Prostate gland (tissue), 2 donors: ENCODE measurements at places on chromosomes 3 and 15.

DNA sequence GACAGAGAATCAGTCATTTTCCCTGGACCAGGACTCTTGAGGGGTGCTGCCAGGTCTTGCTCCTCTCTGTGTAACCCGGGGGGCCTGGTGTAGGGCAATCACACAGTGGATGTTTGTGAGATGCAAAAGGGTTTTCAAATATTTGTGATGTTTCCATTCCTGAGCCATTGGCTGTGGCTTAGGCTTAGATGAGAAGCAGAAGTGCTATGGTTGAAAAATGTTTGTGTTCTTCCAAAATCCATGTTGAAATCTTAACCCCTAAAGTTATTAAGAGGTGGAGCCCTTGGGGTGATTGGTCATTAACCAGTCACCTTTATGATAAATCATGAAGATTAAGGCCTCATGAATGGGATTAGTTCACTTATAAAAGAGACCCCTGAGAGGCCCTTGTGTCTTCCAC is 36.5 kb downstream of the CORO2B start:
- DNase-seq, result no peak

- DNase-seq, result no peak
These were observed 7.0 kb upstream of the STRA6 start for GRCh38 chr15:74209560-74209958.

GRCh38 chr3:36540888-36541518 is 160.7 kb downstream of the STAC start:
- DNase-seq, result no peak

- no peak for DNase-seq
These were observed 509.1 kb downstream of the SHQ1 start for GRCh38 chr3:72338942-72339669.

GRCh38 chr3:33848624-33849347 is 50.4 kb downstream of the PDCD6IP start:
- no peak for DNase-seq

DNA sequence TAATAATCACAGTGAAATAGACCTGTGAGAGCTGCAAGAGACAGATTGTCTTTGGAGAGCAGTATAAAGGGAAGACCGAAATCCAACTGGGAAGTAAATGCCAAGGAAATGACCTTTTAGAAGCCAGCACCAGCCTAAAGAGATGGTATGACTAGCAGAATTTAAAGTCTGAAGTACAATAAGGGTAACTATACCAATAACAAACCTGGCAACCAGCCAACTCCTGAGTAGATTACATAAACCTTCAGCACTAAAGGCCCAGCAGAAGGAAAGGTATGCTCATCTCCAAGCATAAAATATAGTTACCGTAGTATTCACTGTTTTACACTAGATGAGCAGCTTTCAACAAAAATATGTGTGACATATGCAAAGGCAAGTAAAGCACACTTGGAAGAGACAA is 155.1 kb upstream of the SATB1 start:
- no peak for DNase-seq

DNA sequence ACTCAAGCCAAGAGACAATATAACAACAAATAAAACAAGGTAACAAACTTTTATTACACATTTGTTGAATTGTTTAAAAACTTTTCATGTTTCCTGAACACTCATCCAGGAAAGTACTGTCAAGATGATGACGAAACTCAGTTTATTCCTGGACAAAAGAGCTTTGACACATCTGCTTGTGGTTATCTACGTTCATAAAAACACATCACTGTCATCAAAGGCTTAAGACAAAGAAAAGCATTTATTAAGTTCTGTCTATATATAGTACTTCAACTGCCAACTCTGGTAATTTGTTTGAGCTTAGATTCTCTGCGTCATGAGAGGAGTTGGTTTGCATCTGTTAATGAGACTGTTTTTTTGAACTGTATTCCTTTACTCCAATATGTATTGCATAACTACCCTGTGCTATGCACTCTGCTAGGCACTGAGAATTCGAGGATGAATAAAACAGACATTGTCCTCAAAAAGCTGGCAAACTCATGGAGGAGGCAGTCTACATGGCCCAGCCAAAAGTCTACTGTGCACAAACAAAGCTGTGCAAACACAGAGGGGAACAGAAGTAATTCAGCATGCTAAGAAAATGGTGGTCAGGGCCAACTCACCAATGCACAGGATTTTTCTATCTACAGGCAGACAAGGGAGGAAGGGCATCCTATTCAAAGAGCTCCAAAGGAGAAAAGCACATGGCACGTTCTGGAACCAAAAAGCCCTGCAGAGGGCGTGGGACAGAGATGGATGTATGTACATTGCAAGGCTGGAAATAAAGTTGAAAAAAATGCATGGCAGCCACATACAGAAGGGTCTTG is 21.5 kb downstream of the PLD1 start:
- DNase-seq, result no peak

GRCh38 chr3:103889675-103890074 is 1454.9 kb downstream of the ZPLD1 start:
- no peak for DNase-seq

DNA sequence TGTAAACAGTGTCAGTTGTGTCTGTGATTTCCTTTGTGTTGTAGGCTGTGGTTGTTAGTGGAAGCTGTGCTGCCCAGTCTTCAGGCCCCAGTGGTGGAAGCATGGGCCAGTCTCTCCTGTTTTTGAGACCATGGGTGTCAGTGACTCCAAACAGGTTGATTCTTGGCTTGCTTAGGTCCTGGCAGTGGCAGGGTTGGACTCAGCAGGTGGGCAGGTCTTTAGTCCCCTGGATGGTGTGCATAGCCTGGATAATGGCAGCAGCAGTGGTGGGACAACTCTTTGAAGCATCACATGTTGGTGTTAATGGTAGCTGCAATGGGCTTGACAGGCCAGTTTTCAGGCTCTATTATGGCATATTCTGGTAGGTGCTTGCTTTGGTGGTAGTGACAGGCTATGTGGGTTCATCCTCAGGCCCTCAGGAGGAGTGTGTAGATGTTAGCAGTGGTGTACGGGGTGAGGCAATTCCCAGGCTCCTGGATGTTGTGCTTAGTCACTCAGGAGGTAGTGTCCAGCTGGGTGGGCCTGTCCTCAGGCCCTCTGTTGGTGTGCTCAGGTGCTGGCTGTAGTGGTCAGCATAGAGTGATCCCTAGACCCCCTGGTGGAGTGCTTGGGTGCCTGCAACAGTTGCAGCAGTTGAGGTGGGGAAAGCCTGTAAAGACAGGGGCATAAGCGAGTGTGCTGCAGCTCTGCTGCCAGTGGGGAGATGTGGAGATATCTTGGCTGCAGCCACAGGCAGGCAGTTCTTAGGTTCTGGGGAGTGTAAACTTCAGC is 596.7 kb downstream of the PDCD6IP start:
- no peak for DNase-seq

DNA sequence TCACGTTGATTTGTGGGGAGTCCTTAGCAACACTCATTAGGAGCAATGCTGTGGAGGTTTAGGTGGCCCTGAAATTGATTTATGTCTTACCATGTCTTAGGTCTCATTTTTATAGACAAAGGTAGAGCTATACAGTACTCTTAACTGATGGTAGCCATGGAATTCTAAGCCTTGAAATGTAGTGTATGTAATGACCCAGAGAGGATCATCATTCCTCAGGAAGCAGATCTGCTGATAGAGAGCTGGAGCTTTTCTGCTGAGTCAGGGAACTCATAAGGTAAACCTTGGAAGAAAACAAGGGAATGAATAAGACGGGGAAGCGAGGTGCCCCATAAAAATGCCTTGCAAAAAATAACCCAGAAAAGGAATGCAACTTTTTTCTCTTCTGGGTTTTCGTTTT is 34.0 kb upstream of the ZNF639 start:
- no peak for DNase-seq

- no peak for DNase-seq
These were observed 60.0 kb downstream of the MYH15 start for GRCh38 chr3:108450444-108450843.

DNA sequence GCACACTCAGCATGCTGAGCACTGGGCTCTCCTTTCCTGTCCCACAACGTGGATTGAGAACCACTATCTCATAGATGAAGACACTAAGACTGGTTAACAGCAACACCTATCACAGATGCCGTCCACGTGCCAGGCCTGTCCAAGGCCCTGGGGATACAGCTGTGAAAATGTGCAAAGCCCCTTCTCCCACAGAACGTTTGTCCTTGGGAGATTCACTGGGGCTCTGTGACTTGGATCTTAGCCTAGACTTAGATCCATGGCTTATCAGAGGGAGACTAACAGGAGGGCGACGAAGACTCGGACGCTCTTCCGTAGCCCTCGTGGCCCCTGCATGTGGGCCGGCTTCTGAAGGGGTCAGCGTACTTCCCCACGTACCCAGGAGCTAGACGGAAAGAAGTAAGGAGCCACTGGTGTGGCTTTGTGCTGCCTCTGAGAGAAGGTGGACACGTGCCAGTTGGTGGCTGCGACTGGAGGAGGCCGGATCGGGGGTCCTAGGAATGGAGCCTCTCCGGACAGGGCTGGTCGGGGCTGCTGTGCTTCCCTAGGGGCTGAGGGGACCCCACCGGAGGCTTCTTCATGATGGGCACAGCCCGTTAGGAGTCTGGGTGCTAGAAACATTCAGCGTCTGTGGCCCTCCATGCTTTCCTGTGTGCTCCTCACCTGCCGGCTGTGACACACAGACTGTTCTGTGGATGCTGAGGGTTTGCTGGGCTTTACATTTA is 964 bp downstream of the NRROS start:
- DNase-seq, result no peak

- no peak for DNase-seq
These were observed 56.9 kb upstream of the VGLL3 start for GRCh38 chr3:87047852-87048251.

GRCh38 chr15:35871282-35871681 is 325.3 kb upstream of the DPH6 start:
- DNase-seq, result no peak

GRCh38 chr3:57274845-57275244 is 17.6 kb downstream of the ASB14 start:
- DNase-seq, result no peak

DNA sequence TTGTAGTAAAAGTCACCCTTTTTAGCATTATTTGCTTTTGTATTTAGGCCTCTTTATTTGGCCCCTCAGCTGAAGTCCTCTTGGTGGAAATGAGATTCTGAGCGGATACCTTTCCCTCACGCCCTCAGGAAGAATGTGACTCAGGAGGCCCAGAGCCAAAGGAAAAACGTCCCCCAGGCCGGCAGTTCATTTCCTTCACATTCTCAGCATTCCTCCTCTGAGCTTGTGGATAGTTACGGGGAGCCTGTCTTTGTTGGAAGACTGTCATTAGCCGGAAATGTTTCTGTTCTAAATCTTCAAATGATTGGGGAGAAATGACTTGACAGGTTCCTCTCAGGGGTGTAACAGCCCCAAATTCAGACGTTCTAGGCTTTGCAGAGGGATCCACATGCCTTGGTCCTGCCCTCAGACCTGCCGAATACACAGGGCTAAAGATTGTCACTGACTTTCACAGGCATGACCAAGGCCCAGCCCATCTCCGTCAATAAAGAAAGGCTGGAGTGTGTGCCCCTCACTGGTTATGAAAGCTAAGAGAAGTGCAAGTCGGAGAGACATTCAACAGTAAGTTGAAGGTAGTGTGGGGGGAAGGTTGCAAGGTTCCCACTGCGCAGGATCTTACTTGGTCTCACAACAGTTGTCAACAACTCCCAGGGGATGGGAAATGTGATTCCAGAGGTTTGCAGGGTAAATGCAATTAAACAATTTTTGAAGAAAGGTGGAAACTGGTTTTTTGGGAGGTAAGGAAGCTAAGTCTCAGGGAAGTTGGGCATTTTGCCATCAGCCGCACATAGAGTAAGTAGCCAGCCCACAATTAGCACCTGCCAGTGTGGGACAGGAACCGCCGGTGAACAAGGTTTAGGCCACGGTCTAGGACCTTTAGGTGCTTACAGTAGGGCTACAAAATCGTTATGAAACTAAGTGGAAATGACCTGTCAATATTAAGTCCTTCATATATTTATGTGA is 39.7 kb upstream of the MYZAP start:
- no peak for DNase-seq

GRCh38 chr3:59235634-59236012 is 185.8 kb upstream of the CFAP20DC start:
- DNase-seq, result no peak

- no peak for DNase-seq
These were observed 6.5 kb downstream of the KLHL24 start for GRCh38 chr3:183641882-183642281.

DNA sequence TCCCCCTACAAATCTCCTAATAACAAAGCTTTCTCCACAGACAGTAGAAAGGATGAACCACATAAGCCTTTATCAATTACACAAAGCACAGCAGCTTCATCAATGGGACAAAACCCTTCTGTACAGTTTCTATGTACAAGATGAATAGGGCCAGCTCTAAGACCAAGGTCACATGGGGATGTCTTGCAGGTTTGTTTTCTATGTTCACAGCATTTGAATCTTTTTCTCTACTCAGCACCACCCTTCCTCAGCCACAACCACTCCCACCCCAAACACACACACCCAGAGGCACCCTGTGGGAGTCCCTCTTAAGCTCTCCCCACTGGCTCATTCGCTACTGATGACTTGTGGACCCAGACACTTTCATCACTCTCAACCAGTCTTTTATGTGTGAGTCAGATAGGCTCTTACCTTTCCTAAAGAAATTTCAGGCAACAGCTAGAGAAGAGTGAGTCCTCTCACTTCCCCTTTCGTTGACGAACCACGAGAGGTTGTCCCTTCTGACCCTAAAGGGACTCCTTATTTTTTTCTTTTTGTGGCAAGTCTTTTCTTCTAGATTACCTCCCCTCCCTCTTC is 57.9 kb downstream of the ARHGAP31 start:
- no peak for DNase-seq

DNA sequence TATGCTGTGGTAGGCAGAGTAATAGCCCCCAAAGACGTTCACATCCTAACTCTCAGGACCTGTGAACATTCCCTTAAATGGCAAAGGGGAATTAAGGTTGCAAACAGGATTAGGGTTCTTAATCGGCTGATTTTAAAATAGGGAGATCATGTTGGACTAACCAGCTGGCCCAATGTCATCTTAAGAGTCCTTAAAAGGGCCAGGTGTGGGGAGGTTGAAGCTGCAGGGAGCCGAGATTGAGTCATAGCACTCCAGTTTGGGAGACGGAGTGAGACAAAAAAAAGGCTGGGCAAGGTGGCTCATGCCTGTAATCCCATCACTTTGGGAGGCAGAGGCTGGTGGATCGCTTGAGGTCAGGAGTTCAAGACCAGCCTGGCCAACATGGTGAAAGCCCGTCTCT is 1.6 kb upstream of the FLNB start:
- DNase-seq, result no peak

DNA sequence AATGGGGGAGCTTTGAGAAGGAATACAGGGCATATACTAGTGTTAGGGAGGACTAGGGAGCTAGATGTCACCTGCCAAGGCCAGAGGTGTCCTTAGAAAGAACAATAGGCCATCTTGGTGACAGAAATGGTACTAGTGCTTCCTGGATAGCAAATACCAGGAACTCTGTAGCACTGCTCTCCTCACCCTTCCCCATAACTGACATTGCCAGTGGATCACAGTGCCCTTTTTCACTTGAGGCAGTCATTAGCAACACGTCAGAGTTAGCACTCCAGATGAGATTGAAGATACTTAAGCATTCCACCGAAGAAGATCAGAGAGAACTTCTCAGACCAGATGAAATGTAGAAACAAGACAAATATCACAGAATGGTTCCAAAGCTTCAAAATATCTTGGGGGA is 103.1 kb upstream of the PDZRN3 start:
- no peak for DNase-seq
